ENCODE measurements at places on chromosomes 4 and X. TPM values are rescaled to one million over a fixed set of nuclear protein-coding genes. Genes with fewer than 3 reads are reported as not detected.

DNA sequence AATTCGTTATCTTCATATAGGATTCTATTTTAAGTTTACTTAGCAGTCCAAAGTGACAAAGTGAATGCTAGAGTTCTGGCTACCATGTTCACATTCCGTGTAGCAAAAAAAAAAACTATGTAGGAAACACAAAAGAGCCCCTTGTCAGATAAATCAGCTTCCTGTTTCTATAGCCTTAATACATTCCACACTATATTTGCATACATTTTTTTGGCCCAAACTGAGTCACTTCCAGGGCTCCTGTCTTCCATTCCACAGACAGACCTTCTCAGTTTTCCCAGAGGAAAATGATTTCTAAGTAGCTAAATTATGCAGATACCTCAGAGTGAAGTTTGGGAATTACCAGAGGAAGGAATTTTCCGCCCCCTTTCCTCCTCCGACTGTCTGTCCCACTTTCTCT, 841.9 kb upstream of the HS3ST1 start:
- DNase-seq = no peak

DNA sequence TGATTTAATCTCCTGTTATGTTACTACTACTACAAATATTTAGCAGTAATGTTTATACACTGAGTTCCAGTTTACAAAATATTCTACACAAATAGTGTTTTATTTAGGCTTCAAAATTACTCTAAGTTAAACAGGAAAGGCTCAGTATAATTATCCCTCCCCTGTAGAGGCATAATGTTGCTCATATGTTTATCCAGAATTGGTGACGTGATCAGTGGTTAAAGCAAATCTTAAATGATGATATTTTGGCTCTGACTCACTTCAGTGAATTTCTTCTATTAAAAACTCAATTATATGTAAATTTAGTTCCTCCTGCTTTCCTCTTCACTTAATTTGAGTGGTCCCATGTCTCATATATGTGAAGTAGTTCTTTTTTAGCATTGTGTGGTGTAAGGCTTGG, 438.5 kb downstream of the ADGRL3 start:
- DNase-seq = no peak

DNA sequence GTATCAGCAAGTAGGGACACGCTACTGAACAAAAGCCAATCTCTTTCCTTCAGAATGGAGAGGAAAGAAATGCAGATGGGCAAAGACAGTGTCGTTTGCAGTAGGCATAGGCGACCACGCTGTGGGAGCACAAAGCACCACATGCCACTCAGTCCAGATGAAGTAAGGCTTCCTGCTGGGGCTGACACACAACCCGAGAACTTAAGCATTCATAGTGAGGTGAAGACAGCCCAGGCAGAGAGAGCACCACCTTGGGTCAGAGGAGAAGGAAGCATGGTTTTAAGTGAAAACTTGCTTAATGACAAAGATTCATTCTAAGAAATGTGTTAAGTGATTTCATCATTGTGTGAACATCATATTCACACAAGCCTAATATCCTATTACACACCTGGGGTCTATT, 238.8 kb downstream of the MGST2 start:
- no peak for DNase-seq

GRCh38 chrX:19225909-19226308, 103.6 kb upstream of the ADGRG2 start:
- DNase-seq = no peak

DNA sequence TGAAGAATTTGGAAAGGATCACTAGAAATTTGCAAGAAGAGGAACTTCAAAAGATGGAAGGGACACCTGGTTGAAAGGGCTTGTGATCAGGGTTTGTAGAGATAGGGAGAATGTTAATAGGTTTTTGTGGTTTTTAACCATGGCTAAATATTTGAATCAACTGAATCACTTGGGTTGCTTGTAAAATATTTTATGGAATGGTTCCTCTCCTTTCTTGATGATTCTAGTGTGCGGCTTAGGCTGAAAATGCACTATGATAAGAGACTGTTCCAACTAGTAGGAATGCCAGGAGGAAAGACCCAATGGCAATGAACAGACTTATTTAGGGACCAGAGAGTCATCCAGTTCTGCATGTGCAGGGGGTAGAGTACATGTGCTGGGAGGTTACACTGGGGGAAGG, 408.2 kb downstream of the ARHGAP24 start:
- no peak for DNase-seq

DNA sequence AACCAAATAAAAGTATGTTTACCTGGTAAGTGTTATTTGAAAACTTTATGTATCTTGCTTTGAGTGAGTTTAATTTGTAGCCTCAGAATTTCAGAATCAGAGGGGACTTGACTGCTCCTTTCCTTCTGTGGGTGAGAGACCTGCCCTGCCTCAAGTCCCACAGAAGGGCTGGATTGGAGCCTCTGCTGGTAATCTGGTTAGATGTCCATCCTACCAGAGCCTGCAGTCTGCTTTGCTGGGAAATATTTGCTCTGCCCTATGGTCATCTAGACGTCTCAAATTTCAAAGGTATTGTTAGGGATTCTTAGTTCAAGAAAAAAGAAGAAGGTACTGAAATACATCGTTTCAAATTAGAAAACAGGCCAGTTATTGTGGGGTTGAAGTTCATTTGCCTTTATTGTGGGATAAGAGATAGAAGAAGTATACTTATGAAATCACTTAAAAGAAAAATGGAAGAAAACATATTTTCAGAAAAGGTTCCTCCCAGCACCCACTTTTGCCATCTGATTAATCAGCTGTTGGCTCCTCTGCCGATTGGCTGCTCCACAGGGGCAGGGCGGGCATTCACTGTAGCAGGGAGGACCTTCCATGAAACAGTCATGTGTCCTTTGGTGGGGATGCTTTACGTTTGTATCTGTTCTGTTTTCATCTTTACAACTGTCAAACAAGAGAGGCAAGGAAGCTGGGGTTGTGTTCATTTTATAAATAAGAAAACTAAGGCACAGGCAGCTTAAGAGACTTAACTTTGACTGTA, 73.3 kb upstream of the TLR2 start:
- DNase-seq = no peak

DNA sequence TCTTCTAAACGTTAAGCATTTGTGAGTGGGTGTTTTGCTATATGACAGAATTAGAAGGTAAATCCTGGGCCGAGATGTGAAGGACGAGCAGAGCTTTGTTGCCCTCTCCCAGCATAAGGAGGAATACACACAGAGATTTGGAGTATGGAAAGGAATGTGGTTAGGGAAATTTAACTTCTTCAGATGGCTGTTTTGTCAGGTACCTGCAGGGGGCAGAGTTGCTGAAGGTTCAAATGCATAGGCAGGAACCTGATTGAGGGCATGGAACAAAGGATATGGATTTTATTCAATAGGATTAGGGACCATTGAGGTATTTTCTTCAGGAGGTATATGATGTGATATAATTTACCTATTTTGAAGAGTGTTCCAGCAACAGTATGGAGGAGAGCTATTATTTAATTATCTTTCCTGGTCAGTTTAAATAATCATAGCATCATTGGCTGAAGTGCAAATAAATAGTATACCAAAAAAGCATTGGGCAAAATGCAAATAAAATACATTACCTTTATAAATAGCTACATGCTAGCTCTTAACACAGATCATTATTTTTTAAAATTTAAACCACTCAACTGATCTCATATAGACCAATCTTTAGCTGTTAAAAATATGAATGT, 143.6 kb downstream of the SLIT2 start:
- DNase-seq = peak; percentile 14

DNA sequence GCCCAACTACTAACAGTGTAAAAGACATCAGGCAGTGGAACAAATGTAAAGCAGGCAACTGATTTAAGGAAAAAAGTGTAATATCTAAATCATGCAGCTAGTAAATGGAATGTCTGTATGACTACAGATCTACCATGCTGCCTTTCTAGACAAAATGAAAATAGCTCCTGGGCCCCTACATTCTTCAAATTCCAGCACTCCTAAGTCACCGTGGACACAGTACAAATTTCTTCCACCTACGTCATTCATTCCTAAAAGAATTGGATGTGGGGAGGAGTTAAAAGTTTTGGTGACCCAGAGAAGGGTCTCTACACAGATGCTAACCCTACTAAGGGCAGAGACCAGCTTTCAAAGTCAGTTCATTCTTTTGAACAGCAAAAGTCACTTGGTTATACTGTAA, 137.2 kb upstream of the ARHGEF9 start:
- DNase-seq = no peak

- no peak for DNase-seq
These were observed 255.1 kb upstream of the GPRIN3 start for GRCh38 chr4:89562746-89563145.

DNA sequence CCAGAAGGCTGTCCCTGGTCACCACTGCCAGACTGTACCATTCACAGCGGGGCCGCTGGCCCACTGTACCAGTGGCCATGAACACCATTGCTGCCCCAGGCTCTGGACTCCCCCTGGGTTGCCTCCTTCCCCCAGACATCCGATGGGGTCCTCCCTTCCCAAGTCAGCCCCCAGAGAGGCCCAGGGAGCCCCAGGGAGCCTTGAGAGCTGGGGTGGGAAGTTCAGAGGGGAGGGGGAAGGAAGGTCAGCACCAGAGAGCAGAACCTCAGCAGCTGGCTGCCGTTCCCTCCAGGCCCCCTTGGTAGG, 441 bp upstream of the ARHGAP4 start:
- DNase-seq = no peak

SYTL4 gene
- 24.2 TPM for polyA plus RNA-seq

SSX2B gene
- polyA plus RNA-seq = not detected

RAI2 gene
- polyA plus RNA-seq = 10.8 TPM

RNF113A gene
- polyA plus RNA-seq = 13.0 TPM

F8A3 gene
- 15.5 TPM for polyA plus RNA-seq

SHROOM4 gene
- polyA plus RNA-seq = 17.4 TPM

BMX gene
- polyA plus RNA-seq = 0.45 TPM

Data from renal cortex interstitium (tissue), 15 donors.